ENCODE measurements at places on chromosomes 11 and 22. TPM values are rescaled to one million over a fixed set of nuclear protein-coding genes. Genes with fewer than 3 reads are reported as not detected.

Gene C11orf97
- not detected for total RNA-seq

Gene OR52H1
- 0.65 TPM for total RNA-seq

Gene PANX2
- total RNA-seq, result 1.6 TPM

Gene PRRG4
- 0.33 TPM for total RNA-seq
